ENCODE measurements at places on chromosomes 11 and 22.

GRCh38 chr11:35126879-35127581 is 11.9 kb upstream of the CD44 start:
- DNase-seq: no peak

DNA sequence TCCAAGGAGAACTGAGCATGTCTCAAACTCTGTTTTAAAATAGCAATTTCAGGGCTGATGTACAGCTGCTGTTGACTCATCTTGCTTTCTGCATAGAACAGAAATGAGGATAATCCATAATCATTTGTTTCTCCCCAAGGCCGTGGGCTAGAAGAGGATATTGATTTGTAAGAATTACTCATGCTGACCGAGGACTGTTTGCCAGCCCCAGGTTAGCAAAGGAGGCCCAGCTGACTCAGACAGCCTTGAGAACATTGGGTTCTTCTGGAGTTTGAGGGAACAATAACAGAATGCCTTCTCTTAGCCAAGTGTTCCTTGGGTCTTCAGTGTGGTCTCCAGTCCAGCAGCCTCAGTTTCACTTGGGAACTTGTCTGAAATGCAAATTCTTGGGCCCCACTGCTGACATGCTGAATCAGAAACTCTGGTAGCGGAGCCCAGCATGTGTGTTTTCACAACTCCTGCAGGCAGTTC is 92.0 kb downstream of the ZC3H12C start:
- no peak for DNase-seq

DNA sequence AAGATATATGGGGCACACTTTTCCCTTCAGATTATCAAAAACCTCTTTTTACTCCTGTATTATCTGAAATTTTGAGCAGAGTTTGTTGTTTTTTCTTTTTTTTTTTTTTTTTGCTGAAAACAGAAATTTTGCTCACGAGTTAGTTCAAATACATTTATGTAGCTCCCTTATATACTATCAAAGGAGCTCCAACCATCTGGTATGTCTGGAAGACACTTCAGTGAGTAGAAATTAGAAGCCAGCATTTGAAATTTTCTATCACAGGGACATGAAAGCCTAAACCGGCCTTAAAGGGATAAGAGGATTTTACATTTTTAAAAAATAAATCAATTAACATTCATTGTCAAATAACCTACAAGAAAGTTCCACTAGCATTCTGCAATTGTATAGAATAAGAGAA is 73.3 kb downstream of the DDIAS start:
- no peak for DNase-seq

GRCh38 chr11:65084598-65085375 is 765 bp downstream of the ZFPL1 start:
- DNase-seq: no peak

- DNase-seq: no peak
Observed at GRCh38 chr11:84882056-84882455, 745.1 kb downstream of the DLG2 start.

DNA sequence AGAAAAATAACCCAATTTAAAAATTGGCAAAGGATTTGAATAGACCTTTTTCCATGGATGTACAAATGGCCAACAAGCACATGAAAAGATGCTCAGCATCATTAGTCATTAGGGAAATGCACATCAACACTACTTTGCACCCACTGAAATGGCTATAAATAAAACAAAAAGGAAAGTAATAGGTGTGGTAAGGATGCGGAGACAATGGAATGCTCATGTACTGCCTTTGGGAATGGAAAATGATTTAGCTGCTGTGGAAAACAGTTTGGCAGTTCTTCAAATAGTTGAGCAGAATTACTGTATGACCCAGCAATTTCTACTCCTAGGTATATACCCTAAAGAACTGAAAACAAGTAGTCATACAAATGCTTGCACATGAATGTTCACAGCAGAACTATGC is 37.4 kb downstream of the LARGE2 start:
- no peak for DNase-seq

GRCh38 chr11:61890529-61891330 is 615 bp downstream of the FADS3 start:
- no peak for DNase-seq

DNA sequence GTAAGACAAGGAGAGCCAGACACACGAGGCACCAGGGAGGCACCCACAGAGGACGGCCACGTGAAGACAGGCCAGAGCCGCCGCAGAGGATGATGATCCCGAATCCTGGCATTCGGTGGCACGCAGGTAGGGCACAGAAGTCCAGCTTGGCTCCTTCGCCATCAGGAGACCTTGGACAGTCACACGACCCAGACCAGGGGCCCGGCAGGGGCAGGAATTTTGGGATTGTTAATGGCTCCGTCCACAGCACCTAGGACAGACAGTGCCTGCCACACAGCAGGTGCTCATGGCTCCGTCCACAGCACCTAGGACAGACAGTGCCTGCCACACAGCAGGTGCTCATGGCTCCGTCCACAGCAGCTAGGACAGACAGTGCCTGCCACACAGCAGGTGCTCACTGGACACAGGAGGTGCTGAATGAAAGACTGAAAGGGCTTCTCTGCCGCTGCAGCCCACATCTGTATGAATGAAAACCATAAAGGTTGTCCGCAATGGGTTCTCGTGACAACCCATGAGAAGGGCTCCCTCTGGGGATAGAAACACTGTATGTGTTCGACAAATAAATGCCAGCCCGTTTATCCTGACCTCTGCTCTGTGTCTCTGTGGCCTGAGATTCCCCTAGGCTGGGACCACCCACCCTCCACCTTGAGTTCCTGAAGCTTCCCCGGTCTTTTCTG is 341.6 kb downstream of the CTTN start:
- DNase-seq: no peak

DNA sequence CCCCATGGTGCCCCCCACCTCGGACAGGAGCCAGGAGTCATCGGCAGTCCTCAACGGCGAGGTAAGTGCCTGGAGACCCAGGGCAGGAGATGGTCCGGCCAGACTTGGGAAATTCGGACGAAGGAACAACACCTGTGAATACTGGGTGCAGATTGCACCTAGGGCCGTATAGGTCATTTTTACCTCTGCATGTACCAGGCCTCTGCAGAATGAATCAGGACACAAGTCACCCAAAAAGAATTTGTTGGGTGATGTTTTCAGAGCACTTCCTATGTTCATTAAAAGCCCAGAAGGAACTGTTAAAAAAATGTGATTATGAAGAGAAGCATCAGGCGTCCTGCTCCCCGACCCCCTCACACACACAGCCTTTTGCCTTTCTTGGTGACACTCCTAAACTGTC is 93.9 kb downstream of the C11orf91 start:
- no peak for DNase-seq

DNA sequence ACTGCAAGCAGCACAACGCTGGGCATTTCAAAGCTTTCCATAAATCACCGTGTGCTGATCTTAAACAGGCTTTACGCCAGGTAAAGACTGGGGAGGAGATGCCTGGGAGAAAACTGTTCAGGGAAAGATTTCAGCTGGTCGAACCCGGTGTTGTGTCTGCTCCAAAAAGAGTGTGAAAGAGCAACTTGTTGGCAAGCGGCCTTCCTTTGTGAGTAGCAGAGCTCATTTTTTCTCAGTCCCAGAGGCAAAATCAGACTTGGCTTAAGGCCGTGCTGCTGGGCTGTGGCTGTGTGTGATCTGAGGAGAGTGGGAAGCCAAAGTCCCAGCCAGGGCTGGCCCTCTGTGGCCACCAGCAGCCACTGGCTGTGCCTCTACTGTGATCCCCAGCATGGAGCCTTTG is 75.7 kb upstream of the E2F8 start:
- DNase-seq: no peak

DNA sequence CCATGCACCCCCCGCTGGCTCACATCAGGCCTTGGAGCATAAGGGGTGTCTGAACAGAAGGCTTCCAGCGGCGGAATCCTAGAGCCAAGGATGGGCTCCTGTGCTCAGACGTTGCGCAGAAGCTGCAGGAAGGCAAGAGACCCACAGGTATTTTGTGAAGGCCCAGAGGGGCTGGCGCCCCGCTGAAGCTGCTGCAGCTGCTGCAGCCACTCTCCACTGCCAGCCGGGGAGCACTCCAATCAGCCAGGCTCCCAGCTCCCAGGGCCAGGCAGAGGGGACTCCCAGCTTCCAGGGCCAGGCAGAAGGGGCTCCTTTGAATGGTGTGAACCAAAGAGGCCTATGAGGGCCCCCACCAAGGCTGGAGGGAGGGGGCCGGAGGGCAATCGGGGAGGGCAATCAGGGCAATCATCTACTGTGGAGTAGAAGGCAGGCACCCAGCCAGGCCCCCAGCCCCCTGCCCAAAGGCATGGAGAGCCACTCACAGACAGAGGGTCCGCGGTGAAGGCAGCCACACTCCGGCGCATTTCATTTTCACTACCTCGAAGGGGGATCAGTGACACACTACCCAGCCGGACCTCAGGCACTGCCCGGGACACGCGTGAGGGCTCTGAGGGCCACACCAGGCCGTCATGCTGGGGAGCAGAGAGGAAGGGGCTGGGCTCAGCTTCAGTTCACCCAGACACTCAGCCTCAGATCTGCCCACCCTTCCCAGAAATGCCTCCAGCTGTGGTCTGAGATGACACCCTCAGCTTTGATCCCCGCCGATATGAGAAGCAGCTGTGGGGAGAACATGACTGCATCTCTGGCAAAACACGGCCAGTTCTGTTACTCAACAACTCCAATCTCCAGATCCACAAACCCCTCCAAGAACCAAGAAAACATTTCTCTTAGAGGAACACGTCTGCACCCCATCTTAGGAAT is 11.6 kb upstream of the PDE2A start:
- peak; percentile 21 for DNase-seq

GRCh38 chr11:130787092-130787616 is 129.1 kb downstream of the SNX19 start:
- no peak for DNase-seq

DNA sequence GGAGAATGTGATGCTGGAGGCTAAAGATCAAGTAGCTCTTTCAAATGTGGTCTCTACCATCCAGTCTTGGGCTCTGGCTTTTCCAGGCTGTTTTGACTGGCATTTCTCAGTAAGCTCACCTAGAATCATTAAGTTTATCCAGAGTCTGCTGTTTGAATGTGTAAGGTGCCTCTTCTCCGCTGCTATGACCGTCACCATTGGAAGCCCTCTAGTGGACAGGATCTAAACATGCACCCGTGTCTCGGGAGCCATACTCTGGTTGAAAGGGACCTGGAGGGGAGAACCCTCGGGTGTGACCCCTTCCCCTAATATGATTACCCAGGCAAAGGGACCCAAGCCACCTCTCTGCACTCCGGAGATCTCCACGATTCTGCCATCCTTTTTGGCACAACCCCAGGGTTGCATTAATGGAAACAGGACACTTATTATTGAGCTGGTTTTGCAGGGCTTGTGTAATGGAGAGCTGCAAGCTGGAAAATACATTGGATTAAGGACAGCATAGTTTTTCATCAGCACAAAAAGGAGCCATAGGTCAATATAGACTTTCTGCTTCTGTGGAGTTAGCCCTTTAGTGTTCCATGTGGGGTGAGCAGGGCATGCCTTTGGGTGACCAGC is 191.0 kb upstream of the LARGE1 start:
- DNase-seq: no peak

DNA sequence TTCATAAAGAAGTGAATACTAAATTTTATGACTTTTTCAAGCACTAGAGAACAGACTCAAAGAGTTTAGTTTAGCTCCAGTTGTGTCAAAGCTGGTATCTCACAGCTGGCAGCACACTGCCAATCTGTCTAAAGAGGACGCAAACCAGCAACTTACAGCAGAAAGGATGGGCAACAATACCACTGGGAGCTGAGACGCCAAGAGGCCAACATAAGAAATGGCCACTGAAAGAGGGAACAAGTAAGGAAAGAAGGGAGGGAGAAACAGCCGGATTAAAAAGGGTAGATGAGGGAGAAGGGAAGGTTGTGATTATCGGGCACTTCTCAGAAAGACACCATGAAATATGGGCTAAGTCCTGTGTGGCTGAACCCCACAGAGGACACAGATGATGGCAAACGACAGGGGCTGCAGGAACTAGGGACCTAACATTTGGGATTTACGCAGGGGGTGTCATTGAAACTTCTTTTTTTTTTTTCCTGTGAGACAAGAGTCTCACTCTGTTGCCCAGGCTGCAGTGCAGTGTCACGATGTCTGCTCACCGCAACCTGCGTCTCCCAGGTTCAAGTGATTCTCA is 41.7 kb downstream of the SERPIND1 start:
- DNase-seq: no peak

GRCh38 chr11:85949798-85950197 is 94.6 kb downstream of the CCDC83 start:
- no peak for DNase-seq
